ENCODE measurements at places on chromosomes 12 and 14. TPM values are rescaled to one million over a fixed set of nuclear protein-coding genes. Genes with fewer than 3 reads are reported as not detected.

- peaks cover 36% of the 10 kb centered on the region for H3K4me1 ChIP-seq
- no peak overlapping the region for H3K27ac ChIP-seq
- peaks cover 77% of the 10 kb centered on the region for H3K27me3 ChIP-seq
- H3K36me3 ChIP-seq = no peaks in the 10 kb centered on the region
- H3K4me3 ChIP-seq = peak overlapping the region; percentile 57
These were observed 227.7 kb upstream of the CRY1 start for GRCh38 chr12:107320929-107321631.

DNA sequence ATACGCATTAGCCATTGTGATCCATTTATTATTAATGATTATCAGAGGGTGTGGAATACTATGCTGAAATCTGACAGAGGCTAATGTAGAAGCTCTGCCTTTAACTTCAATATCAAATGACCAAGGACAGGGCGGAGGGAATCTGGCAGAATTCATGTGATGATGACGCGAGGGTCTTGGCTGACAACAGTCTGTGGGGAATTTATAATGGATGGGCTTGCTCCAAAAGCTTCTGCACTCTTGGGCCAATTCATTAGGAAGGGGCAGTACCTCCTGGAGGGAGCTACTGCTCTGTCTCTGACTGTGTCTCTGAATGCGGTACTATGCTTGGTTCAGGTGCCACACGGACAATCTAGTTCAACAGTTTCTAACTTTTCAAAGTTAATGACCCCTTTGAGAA is 46.2 kb downstream of the GALNT8 start:
- peaks cover 4% of the 10 kb centered on the region for H3K4me1 ChIP-seq
- DNase-seq = no peak
- H3K4me3 ChIP-seq = no peak overlapping the region
- no peaks in the 10 kb centered on the region for H3K27me3 ChIP-seq

DNA sequence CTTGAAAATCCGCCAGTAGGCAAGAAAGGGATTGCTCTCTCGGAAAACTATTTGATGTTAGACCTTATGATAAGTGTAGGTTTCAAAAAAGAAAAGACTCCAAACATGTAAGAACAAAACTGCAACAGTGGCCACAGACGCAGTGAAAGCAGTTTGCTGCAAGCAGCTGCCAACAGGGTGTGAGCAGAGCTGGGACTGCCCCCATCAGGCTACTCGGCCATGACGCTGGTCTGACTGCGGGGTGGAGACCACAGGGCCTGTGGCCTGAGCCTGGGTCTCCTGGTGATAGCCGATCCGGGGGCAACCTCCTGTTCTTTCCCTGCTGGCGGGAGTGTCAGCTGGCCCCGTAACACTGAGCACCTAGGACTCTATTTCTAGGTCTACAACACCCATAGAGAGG is 63.2 kb downstream of the AMN start:
- H3K27ac ChIP-seq = no peak overlapping the region
- H3K27me3 ChIP-seq = no peaks in the 10 kb centered on the region
- DNase-seq = no peak
- no peaks in the 10 kb centered on the region for H3K4me1 ChIP-seq
- peaks cover 78% of the 10 kb centered on the region for H3K36me3 ChIP-seq

GRCh38 chr12:11885261-11886038 is 185.3 kb upstream of the BCL2L14 start:
- no peaks in the 10 kb centered on the region for H3K27me3 ChIP-seq
- H3K4me1 ChIP-seq = peaks cover 29% of the 10 kb centered on the region
- no peak for DNase-seq
- H3K27ac ChIP-seq = peak overlapping the region; percentile 68
- H3K36me3 ChIP-seq = peaks cover 66% of the 10 kb centered on the region

DNA sequence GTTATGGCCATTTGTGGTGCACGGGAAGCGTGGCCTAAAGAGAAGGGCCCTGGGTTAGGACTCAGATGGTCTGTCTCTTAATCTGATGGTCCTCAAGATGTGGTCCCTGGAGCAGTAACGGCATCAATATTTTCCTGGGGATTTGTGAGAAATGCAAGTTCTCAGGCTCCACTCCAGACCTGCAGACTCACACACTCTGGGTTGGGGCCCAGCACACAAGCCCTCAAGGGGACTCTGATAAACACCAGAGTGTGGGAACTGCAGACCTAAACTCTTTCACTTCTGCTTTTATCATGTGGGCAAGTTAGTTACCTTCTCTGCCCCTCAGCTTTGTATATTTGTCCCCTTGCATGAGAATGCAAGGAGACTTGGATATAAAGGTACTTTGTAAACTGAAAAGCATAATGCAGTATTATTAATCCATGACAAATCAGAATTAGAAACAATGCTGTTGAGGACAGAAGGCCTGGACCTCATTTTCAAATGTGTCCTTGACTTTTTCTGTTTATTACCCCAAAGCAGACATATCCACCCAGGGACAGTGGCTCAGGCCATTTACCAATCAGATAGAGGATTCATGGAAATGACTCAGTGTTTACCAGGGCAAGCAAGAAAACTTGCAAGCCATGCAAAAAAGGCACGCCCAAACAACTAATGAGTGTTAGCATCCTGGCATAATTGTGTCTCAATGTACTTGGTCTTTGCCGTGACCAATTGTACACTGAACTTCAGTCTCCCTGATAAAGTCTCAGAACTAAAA is 157.0 kb downstream of the ASCL1 start:
- H3K36me3 ChIP-seq = no peaks in the 10 kb centered on the region
- no peak overlapping the region for H3K27ac ChIP-seq
- DNase-seq = no peak
- H3K4me3 ChIP-seq = no peak overlapping the region

MUCL1 gene
- not detected for total RNA-seq

DNA sequence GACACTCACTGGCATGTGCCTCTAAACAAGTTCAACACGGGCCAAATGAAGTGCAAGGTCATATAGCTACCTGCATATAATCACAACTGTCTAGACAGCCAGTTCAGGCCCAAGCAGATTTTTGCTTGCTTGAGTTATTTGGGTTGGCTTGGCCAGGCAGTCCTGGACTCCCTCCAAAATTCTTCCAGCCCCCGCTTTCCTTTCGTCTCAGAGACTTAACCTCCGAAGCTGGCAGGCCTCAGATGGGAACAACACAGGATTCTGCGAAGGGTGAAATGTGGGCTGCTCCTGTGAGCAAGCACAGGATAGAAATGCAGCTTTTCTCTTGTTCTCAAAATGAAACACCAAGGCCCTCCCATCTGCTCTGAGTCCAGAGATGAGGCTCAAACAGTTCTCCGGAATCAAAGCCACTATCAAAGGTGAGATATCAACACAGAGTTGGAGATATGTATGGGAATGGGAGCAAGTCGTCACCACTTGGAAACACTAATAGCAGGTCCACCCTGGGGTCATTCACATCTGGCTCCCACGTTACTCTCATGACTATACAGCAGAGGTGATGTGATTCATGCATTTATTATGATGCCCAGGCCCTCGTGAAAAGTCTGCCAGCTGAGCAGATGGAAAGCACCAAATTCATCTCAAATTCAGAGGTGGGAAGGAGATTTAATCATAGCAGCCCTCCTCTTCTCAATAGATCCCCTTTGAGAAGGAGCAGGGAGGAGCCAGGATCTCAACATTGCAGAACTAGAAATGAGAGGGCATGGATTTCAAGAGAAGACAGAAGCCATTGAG is 389.8 kb downstream of the NUAK1 start:
- H3K4me1 ChIP-seq = peaks cover 9% of the 10 kb centered on the region
- DNase-seq = no peak
- H3K27me3 ChIP-seq = no peaks in the 10 kb centered on the region
- H3K4me3 ChIP-seq = no peak overlapping the region
- H3K36me3 ChIP-seq = no peaks in the 10 kb centered on the region

DNA sequence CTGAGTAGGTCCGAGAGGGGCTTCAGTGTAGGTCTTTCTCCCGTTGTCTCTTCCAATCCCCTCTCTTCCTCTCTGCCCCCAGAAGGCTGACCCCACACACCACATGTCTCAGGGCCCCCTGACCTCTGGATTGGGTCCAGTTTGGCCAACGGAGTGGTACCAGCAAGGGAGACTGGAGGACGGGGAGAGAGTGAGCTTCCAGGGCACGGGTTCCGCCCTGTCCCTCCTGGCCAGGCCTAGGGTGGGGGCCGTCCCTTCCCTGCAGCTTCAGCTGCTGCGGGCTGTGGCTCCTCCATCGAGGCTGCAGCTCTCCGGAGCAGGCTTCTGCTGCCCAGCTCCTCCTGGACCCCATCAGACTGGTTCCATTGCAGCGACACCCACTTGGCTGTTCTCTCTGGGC is 17.4 kb downstream of the FZD10 start:
- DNase-seq = no peak
- H3K4me3 ChIP-seq = no peak overlapping the region
- no peak overlapping the region for H3K27ac ChIP-seq
- no peaks in the 10 kb centered on the region for H3K4me1 ChIP-seq
- no peaks in the 10 kb centered on the region for H3K36me3 ChIP-seq

DNA sequence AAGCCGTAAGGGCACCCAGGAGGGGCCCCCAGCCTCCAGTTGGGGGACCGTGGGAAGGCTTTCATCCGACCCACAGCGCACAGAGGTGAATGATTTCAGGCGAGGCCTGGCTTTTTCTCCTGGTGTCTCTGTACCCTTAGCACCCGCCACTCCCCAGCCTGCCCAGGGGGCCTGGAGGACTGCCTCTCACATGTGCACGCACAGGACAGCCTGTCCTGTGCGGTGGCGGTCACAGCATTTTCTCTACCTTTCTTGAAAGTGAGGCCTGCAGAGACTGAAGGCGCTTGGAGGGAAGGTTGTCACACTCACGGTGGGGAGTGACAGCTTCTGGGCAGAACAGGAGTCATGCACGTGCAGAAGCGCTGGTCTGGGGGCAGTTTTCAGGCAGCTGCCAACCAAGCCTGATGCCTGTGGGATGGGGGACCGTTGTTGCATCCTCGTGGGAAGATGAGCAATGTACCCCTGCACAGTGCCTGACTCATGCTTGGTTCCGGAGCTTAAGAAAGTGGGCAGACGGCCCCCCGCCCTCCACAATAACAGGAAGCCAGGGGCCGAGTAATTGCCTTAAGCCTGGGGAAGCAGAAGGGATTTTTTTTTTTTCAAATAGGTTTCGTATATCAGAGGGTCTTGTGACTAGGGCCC is 148.1 kb downstream of the TSPAN9 start:
- H3K36me3 ChIP-seq = no peaks in the 10 kb centered on the region
- no peak overlapping the region for H3K4me3 ChIP-seq
- no peaks in the 10 kb centered on the region for H3K27me3 ChIP-seq
- no peak for DNase-seq
- peaks cover 18% of the 10 kb centered on the region for H3K4me1 ChIP-seq

GRCh38 chr12:14260011-14260993 is 105.2 kb upstream of the ATF7IP start:
- H3K4me3 ChIP-seq = peak overlapping the region; percentile 31
- peak overlapping the region; percentile 92 for H3K27ac ChIP-seq
- no peaks in the 10 kb centered on the region for H3K27me3 ChIP-seq
- no peaks in the 10 kb centered on the region for H3K36me3 ChIP-seq

- no peak overlapping the region for H3K4me3 ChIP-seq
- H3K36me3 ChIP-seq = no peaks in the 10 kb centered on the region
- no peak for DNase-seq
- H3K4me1 ChIP-seq = no peaks in the 10 kb centered on the region
These were observed 13.3 kb downstream of the MEG3 start for GRCh38 chr14:100839315-100839585.

DNA sequence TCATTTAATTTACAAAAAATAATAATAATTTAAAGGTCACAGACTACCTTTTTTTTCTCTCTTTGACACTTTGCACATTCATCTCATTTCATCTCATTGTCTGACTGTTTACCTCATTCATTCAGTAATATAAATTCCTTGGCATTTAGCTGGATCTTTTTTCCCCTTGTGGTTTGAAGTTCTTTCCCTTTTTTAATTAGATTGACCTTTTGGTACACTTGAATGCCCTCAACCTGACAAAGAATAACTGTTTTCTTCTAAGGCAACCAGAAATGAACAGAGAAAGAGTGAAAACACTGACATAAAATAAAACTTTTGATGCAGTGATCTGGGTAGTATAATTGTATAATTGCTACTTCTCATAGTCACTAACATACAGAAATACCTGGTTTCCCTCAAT is 774.9 kb upstream of the NOVA1 start:
- H3K4me1 ChIP-seq = no peaks in the 10 kb centered on the region
- no peak for DNase-seq
- no peak overlapping the region for H3K4me3 ChIP-seq
- H3K27ac ChIP-seq = no peak overlapping the region

- H3K4me1 ChIP-seq = peaks cover 13% of the 10 kb centered on the region
- no peak overlapping the region for H3K27ac ChIP-seq
- DNase-seq = no peak
- H3K4me3 ChIP-seq = no peak overlapping the region
These were observed 190.0 kb upstream of the C14orf180 start for GRCh38 chr14:104389326-104390220.

DNA sequence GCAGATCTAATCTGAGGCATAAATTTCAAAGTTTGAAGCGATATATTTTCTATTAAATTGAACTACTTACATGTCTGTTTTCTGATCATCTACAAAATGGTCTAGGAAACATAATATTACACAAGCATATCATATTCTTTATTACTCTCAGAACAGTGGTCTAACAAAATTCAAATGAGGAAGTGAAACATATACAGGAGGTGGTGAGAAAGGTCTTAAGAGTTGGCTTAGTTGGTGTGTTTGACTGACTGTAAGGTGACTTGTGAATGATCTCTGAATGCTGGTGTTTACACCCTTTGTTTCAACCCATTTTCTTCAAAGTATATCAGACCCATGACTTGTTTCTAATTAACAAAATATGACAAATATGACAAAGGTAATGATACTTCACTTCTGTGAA is 1156.8 kb downstream of the SLC16A7 start:
- no peaks in the 10 kb centered on the region for H3K36me3 ChIP-seq
- no peaks in the 10 kb centered on the region for H3K27me3 ChIP-seq
- no peaks in the 10 kb centered on the region for H3K4me1 ChIP-seq
- no peak overlapping the region for H3K27ac ChIP-seq
- H3K4me3 ChIP-seq = no peak overlapping the region
- DNase-seq = no peak

KRT83 gene
- total RNA-seq = not detected

All from lower lobe of right lung (tissue), 2 donors.